ENCODE measurements at places on chromosomes 11 and 22.

- no peak for DNase-seq
Observed at GRCh38 chr22:30047364-30047738, 32.9 kb upstream of the HORMAD2 start.

DNA sequence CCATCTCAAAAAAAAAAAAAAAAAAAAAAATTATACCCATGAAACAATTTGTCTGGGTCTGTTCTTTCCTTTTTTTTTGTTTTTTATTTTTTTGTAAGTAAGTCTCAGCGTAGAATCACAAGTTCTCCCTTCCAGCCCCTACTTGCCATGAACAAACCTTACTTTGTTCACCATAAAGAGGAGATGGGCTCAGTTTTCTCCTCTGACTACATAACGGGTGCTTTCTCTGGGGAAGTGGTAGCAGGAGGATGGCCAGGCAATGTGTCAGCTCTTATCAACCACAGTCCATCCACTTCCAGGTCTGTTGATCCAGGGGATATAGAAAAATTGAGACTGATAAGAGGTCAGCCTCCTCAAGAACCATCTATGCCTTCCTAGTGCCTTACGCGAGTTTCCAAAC lies 11.0 kb downstream of the ASCC2 start:
- DNase-seq, result no peak

GRCh38 chr22:23984430-23984829 lies 4.5 kb downstream of the GSTT2 start:
- no peak for DNase-seq

GRCh38 chr11:11519184-11519583 lies 102.6 kb downstream of the GALNT18 start:
- DNase-seq, result no peak

- DNase-seq, result no peak
Observed at GRCh38 chr11:41250408-41250935, 209.0 kb downstream of the LRRC4C start.

DNA sequence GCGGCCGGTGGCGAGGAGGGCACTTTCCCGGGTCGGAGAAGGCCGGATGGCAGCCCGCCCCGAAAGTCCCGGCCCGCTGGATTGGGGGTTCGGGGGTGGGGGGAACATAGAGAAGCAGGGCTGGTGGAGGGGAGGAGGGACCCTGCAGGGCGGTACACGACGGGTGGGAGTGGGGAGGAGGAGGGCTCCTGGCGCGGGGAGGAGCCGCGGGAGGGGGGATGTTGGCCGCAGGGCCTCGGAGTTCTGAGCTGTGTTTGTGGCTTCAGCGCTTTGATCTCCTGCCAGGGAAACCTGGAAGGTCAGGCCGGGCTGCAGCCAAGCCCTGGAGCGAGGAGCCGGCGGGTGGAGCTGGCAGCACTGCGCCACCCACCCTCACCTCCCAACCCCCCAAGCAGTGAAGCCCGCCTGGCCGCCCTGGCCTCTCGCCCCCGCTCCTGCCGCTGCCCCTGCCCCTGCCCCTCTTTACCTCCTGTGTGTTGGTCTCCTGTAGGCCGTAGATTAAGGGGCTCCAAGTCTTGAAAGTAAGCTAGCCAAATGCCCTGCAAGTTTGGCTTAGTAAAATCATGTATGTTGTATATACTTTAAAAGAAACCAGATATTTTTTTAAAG lies 30.9 kb downstream of the C22orf31 start:
- DNase-seq, result no peak

GRCh38 chr11:102110761-102111010 lies 439 bp downstream of the YAP1 start:
- DNase-seq, result no peak
